ENCODE measurements at places on chromosomes 6 and 20.

GRCh38 chr6:115634887-115635286 lies 425.8 kb downstream of the FRK start:
- DNase-seq, result no peak

- DNase-seq, result no peak
These were observed 13.4 kb upstream of the IP6K3 start for GRCh38 chr6:33759887-33760629.

GRCh38 chr20:60008130-60008808 lies 50.0 kb downstream of the CDH26 start:
- DNase-seq, result no peak

GRCh38 chr20:16929756-16930155 lies 181.6 kb downstream of the OTOR start:
- DNase-seq, result no peak

- no peak for DNase-seq
These were observed 209.1 kb downstream of the ERMARD start for GRCh38 chr6:169960521-169960885.

DNA sequence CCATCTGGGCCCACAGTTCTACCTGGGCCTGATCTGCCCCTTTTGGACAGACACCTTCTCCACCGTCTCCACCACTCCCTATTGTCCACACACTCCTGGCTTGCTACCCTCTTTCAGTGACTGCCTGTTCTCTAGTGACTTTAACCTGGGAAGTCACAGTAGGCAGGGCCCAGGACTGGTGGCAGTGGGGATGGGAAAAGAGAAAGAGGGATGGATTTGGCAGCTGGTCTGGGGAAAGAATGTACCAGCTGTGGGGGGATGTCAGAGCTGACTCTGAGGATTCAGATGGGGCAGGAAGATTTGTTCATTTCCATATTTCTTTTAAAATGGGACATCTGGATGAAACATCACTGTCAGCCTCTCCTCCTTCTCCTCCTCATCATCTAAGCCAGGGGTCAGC lies 85.5 kb downstream of the SULF2 start:
- DNase-seq, result no peak

- no peak for DNase-seq
These were observed 2.5 kb downstream of the PDE7B start for GRCh38 chr6:135853986-135854385.

DNA sequence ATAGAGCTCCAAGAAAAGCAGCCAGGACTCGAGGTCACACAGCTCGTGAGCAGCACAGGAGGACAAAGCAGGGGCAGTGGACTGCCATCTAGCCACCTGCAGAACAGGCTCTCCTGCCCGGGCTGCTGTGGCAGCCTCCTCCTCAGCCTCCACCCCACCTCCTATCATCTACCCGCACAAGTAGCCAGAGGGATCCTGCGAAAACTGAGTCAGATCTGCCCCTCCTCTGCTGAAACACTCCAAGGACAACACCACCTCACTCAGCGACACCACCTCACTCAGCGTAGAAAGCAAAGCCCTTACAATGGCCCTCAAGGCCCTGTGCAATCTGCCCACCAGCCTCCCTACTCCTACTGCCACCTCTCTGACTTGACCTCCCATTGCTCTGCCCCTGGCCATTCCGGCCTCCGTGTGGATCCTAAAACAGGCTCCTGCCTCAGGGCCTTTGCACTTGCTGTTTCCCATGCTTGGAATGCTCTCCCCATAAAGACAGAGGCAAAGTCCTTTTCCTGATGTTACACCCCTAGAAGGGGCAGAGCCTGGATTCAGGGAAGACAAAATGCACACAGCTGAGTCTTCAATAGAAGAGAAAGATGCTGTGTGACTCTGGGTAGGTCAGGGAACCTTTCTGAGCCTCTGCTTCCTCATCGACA lies 19.3 kb downstream of the PREX1 start:
- no peak for DNase-seq

GRCh38 chr6:144767051-144767450 lies 481.9 kb downstream of the UTRN start:
- DNase-seq, result no peak

- DNase-seq, result no peak
These were observed 605 bp downstream of the COX4I2 start for GRCh38 chr20:31638317-31638716.

- DNase-seq, result no peak
These were observed 2.5 kb upstream of the FASTKD5 start for GRCh38 chr20:3162080-3162611.

DNA sequence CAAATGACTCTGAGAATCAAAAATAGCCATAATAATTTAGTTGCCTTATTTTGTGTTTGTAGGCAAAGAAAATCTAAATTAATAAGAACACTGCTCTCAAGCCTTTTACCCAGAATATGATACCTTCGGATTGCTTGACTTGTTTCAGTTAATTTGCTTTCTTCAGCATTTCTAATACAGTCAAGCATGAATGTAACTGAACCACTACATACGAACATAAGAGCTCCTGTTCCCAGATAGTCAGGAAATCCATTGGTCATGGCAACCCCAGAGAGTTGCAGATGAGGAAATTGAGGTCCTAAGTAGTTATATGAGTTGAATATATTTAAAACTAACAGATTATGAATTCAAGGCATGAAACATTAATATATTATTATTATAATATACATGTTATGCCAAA lies 2.9 kb downstream of the FRK start:
- DNase-seq, result no peak

GRCh38 chr20:23879328-23879798 lies at the start of gene CST5:
Gene CST5 (minus strand): TSS chr20:23879748. CDS start chr20:23879676, 72 bp downstream.
- no peak for DNase-seq

GRCh38 chr20:14955399-14955798 lies 618.0 kb upstream of the FLRT3 start:
- no peak for DNase-seq

DNA sequence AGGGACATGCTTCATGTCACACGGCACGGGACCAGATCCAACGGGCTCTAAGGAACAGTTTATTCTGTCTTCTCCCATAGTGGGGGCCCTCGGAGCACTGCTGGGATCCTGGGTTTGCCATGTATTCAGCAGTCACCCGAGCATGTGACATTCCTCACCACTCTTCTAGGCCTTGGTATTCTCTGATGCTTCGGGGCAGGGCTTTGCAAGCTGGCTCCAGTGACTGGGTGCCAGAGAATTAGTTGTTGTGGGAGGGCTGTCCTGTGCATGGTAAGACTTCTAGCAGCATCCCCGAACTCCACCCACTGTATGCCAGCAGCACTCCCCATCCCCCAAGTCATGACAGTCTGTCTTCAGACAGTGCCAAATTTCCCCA lies 5.4 kb downstream of the CCN5 start:
- DNase-seq, result no peak

DNA sequence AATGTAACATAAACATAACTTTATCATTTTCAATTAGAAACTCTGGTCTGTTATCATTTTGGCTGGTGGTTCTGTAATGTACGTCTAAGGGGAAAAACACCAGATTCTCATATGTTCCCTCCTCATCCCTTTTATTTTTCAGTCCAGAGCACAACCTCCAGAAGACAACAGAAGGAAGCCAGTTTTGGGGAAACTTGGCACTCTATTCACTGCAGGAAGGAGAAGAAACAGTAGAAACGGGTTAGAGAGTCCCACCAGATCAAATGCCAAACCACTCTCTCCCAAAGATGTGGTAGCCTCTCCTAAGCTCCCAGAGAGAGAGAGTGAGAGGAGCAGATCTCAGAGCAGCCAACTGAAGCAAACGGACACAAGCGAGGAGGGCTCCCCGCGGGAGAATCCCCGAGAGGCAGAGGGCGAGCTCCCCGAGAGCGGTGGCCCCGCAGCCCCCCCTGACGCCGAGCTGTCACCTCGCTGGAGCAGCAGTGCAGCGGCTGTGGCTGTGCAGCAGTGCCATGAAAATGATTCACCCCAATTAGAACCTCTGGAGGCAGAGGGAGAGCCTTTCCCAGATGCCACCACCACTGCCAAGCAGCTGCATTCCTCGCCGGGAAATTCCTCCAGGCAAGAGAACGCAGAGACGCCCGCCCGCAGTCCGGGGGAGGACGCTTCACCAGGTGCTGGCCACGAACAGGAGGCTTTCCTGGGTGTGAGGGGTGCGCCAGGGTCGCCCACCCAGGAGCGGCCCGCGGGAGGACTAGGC lies 117.8 kb downstream of the RTN4IP1 start:
- no peak for DNase-seq

DNA sequence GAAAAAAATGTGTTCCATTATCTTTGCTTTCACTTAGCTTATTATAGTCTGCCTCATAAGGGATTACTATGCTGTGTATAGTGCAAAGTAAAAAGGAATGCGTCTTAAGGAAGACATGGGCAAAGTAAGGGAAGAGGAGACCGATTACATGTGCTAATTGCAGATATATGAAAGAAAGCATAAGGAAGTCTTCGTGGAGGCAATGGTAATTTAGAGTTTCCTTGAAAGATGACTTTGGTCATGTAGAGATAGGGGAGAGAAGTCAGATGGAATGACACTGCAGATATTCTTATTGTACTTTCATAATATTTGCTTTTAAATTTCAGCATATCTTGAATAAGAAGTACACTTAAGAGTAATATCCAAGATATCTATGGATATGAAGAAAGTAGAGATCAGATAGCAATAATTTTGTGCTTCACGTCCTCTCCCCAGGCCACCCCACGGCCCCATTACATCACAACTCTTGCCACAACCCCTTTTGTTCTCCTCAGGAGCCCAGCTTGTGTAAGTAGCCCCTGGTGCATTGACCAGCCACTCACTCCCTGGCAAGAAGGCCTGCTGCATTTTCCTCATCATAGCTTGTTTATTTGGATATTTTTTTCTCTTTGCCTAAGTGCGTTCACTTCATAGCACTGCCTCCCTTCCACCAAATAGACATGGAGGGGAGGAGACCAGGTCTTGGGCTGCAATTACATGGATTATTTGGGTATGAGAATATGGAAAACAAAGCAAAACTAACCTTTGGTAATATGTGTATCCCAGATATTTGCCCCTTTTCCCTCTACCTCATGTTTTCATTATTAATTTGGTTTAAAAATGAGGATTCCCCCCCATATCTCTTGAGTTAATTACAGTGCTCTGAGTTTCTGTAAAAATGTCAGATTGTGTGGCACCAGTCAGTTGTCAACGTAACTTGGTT lies 30.7 kb upstream of the COL10A1 start:
- no peak for DNase-seq

DNA sequence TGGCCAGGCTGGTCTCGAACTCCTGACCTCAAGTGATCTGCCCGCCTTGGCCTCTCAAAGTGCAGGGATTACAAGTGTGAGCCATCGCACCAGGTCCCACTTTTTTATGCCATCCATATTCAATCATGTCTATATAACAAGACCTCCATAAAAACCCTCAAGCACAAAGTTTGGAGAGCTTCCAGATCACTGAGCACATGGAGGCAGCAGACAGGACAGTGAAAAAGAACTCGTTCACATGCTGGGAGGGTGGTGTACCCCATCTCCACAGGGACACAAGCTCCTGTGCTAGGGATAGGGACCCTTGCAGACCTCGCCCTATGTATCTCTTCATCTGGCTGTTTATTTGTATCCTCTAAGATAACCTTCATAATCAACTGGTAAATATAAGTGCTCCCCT lies 30.3 kb downstream of the KIF13A start:
- DNase-seq, result no peak

GRCh38 chr6:25009393-25009710 lies 73.6 kb upstream of the RIPOR2 start:
- DNase-seq, result no peak

GRCh38 chr6:160508599-160508998 lies 155.5 kb downstream of the LPA start:
- no peak for DNase-seq

DNA sequence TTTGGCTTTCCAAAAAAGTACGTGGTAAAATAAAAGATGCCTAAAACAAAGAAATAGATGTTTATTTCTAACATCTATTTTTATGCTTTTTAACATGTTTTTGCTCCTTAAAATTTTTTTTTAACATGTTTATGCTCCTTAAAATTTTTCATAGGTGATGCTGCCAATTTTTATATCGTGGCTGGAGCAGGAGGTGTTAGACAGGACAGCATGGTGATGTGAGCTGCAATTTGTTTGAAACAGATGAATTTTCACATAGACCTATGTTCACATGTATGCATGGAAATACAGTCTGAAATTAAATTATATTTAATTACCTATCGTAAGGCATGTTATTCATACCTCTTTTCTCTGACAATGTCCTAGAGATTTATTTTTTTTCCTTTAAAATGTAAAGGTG lies 784.8 kb downstream of the EPHA7 start:
- DNase-seq, result no peak

DNA sequence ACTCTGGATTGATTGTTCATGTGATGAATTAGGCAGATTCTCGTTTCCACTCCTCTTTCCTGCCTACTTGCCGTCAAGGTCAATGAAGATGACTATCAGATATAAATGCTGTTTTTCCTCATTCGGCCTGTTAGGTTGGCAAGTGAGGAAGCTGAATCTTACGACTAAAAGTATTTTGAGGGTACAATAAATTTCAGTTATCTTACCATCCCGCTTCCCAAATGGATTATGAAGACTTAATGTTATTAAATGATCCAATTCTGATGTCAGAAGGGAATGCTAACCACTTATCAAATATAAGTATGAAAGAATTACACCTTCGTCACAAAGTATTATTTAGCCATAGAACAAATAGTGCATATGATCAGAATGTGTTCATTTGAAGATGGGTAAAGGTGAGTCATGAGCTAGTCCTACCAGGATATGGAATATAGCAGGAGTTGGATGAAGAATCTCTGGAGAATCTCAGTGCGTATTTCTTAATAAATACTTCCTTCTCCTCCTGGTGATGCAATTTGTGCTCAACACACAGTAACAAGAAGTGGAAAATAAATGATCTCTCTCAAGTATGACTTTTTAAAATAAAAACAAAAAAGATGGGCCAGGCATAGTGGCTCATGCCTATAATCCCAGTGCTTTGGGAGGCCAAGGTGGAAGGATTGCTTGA lies 4.6 kb downstream of the GPLD1 start:
- DNase-seq, result no peak

DNA sequence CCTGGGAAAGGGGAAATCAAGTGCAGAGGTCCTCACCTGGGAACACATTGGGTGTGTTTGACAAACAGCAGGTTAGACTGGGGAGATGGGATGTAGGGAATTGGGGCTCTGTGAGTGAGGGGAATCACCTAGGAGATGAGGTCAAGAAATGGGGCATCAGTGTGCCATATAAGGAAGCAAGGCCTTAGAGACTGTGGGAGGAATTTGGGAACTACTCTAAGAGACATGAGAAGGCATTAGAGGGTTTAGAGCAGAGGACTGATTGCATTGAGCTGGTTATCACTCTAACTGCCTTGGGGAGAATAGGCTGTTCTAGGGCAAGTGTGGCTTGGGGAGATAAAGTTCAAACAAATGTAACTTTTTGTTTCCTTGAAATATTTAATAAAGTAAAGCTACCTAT lies 189.9 kb downstream of the EYA4 start:
- DNase-seq, result no peak

DNA sequence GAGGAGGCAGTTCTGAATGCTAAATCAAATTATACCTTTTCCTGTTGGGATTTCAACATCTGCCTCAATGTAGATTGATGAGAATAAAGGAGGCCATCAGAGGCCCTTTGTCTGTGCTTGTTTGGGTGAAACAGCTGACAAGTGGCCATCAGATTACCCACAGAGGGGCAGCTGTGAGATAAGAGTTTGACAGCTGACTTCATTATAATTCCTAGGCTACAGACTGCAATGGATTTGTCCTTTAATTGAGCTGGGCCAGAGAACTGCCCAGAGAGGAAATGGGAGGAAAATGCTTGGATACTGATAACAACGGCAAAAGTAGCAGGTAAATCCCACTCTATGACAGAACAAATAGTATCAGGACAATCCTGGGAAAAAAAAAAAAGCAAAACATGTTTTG lies 649.4 kb downstream of the HDGFL1 start:
- no peak for DNase-seq

GRCh38 chr6:147648916-147649315 lies 140.4 kb downstream of the SAMD5 start:
- peak; percentile 45 for DNase-seq

GRCh38 chr6:42025845-42026243 lies 24.5 kb upstream of the TAF8 start:
- no peak for DNase-seq

Measured in AG09319 (cell line).